Esophagus muscularis mucosa (tissue), 4 donors: ENCODE measurements at places on chromosomes 3 and 15. TPM values are rescaled to one million over a fixed set of nuclear protein-coding genes. Genes with fewer than 3 reads are reported as not detected.

Gene IL16
- 24.9 TPM for total RNA-seq

Gene SLC24A1
- 5.0 TPM for total RNA-seq

Gene CHRM5
- not detected for total RNA-seq

Gene ULK4
- total RNA-seq: 12.3 TPM

Gene PLA2G4E
- not detected for total RNA-seq

Gene OR5H14
- total RNA-seq: not detected

Gene COLQ
- total RNA-seq: 1.2 TPM

Gene THSD4
- 4.6 TPM for total RNA-seq

Gene WDR93
- not detected for total RNA-seq

Gene CPLX3
- total RNA-seq: not detected

Gene CTXN2
- not detected for total RNA-seq

Gene ADPRH
- 13.3 TPM for total RNA-seq
